Endothelial cell (in vitro differentiated cells): ENCODE measurements at places on chromosomes 16 and 17.
A peak's percentile ranks its signal among the peaks of the same experiment; 100 is the strongest.

GRCh38 chr17:77704048-77704815 lies 254.3 kb upstream of the TNRC6C start:
- DNase-seq: no peak

GRCh38 chr16:84929421-84930297 lies 81.7 kb downstream of the ZDHHC7 start:
- DNase-seq: no peak

- no peak for DNase-seq
These were observed 16.9 kb downstream of the MAP3K3 start for GRCh38 chr17:63639125-63639524.

DNA sequence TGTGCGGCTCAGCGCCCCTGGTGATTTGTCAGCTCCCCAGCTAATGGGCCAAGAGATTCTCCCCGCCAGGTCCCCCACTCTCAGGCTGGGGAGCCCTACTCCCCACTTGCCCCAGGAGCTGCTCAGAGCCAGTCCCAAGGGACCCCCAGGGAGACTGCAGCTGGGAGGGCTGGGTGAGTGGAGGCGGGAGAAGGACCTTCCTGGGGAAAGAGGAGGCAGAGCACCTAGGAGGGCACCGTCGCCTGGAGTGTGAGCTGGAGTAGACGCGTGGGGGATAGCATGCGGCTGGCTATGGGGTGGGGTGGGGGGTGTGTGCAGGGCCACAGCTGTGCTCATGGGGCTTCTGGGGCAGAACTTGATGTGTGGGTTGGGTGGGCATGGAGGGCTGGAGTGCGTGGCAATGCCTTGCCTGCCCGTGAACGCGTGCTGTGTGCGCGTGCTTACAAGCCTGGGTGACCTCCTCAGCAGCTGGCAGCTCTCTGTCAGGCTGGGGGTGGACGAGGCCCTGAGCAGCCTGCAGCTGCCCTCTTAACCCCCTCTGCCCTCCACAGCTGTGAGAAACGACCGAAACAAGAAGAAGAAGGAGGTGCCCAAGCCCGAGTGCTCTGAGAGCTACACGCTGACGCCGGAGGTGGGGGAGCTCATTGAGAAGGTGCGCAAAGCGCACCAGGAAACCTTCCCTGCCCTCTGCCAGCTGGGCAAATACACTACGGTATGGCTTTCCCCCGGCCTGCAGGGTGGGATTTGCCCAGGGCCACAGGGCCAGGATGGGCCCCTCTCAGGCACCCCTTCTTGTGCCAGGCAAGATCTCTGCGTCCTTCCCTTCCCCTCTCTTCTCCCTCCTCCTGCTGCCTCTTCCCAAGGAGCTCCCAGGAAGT lies 12.9 kb downstream of the GJD3 start:
- DNase-seq: no peak

DNA sequence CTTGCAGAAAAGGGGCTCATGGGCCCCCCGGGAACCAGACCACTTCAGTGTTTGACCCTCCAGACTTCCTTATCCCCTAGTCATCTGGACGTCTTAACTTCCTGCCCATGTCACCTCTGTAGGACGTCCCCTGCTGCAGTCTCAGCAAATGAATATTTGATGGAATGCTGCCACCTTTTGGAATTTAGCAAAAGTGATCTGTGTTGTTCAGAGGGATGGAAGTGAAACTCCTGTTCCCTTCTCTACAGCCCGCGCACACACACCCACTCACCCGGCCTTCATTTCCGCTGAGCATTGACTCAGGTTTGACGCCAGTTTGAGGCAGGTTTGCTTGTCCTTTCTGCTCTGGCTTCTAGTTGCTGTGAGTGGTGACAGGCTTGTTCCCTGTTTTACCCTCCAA lies 507.2 kb upstream of the EEF2KMT start:
- DNase-seq: peak; percentile 13

- DNase-seq: no peak
These were observed 27.0 kb upstream of the MPRIP start for GRCh38 chr17:17015230-17015629.

GRCh38 chr17:59311051-59311468 lies 20.4 kb upstream of the YPEL2 start:
- DNase-seq: peak; percentile 43

GRCh38 chr17:73698966-73699365 lies 54.7 kb upstream of the SDK2 start:
- DNase-seq: no peak

DNA sequence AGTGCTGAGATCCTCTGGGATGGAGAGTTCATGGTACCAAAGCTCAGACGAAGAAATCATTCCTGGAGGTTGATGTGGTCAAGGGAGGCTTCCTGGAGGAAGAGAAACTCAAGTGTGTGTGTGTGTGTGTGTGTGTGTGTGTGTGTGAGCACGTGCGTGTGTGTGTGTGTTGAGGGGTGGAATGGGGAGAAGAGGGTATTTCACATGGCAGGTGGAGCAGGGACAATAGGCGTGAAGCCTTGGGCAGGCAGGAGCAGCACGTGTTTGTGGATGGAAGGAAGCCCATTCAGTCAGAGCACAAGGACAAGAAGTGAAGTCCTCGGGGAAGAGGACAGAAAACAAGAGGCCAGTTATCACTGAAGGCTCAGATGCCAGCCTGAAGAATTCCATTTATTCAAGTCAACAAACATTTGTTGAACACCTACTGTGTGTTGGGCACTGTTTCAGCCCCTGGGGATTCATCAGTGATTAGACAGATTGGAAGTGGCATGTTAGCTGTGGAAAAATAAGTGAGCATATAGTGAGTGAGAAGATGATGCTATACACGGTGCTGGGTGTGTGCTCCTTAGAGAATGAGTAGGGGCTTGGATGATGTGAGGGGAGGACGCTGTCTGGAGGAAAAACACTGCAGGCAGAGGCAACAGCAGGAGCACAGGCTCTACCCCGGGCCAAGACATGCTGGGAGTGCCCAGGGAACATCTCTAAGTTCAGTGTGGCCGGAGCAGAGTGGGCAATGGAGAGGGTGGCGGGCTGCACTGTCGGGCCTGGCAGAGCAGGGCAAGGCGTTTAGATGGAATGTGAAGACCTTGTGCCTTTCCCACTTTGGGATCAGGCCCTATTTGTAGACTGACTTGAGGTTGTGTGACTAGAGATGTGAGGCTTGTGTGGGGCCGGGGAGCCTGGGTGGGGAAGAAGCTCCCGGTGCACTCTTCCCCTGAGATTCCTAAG lies 267.1 kb downstream of the CBLN1 start:
- DNase-seq: no peak

- no peak for DNase-seq
These were observed 534 bp downstream of the GPATCH8 start for GRCh38 chr17:44502598-44503146.

DNA sequence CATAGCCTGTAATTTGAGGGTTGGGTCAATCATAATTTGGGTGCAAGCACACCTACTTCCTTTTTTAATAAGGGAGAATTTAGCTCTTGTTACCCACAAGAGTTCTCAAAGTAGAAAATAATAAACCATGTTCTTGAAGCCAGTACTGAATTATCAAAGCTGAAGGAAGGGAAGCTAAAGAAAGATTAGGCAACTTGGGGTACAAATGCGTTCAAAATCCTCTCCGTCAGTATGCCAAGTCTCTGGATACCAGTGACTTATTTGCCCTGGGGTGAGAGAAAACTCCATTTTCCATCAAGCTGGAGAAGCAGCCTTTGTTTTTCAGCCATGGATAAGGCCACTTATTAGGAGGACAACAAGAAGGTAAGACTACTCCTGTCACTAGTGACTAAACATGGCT lies 23.5 kb upstream of the DHRS13 start:
- DNase-seq: no peak

DNA sequence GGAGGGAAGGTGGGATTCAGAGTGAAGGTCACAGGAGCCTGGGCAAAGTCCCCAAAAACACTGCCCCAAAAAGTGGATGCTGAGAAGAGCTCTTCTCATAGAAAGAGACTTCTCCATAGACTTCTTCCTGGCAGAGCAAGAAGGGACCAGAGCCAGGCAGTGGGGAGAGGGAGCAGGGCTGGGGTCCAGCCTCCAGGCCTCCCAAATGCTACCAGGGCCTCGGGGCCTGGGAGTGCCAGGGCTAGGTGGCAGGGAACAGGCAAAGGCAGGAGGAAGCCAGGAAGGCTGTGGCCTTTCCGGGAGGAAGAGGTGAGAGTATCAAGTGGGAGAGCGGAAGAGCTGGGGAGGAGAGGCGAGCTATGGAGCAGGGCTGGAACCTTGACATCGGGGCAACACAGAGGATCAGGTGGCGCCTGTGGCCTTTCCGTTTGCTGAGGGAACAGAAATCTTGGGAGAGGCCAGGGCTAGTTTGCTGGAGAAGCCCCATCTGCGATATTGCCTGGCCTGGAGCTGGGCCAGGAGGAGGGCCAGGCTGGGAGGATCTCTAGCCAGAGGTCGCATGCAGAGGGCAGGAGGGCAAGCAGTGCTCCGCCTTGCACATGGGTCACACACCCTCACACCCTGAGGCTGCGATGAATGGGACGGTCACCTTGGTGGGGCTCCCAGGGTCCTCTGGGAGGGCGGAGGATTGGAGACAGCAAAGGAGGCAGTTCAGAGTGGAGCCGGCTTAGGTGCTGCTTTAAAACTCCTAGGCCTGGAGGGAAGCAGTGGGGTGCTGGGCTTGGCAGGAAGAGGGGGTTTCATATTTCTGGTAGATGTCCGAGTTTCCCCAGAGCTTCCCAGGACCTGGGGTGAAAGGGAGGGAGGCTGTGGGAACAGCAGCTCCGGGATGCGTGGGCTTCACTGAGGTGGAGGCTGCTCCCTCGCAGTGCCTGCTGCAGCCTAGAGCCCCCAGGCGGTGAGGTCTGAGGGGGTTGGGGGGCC lies 3.4 kb downstream of the SLC16A5 start:
- DNase-seq: peak; percentile 22

DNA sequence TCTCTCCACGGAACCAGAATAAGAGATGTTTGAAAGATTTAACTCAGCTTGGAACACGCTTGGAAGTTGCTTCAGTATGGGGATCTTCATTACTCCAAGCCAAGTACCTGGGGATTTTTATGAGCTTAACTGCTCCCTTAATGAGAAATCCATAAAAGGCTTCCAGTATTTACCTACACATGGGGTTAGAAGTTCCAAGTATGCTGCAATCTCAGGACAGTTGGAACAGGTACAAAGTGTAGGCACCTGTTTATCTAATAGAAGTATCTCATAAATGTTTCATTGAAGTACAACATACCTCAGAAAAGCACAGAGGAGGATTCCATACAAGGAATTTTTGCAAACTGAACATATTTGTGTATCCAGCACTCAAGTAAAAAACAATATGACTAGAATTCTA lies 161.6 kb upstream of the PIRT start:
- DNase-seq: no peak

GRCh38 chr16:84175350-84176081 lies 11.3 kb downstream of the TAF1C start:
- DNase-seq: peak; percentile 53
